ENCODE measurements at places on chromosomes 6 and 20.
A peak's percentile ranks its signal among the peaks of the same experiment; 100 is the strongest.

DNA sequence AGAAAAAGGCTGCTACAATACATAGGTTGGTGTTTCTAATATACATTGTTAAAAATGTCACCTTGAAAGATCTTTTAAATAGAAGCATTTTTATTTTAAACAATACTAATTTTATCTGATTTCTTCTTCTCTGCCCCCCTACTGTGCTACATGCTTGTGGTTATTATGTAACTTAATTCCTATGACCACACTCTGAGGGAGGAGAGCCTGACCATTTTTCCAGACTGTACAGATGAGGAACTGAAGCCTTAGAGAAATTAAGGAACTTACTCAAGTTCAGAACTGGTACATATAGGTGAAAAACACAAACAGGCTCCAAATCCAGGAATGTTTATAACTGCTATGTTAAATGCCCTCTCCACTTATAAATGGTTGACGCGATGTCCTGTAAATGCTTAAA is 43.4 kb upstream of the ARHGAP18 start:
- no peak for DNase-seq

DNA sequence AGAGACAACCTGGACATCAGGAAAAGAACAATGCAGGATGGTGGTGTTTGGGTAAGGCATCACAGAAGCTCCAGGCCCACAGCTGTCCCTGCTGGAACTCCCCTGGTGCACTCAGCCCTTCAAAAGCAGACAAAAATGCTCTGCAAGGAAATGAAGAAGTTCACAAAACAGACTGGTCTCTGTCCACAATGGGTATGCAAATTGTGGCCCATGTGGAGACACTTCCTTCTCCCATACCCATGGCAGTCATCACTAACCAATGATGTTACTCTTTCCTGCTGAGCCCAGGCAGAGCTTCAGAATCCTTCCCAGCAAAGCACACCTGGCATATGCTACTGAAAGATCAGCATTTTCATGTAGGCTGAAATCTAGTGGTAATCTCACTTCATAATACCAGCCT is 42.6 kb upstream of the PXDC1 start:
- DNase-seq = no peak

DNA sequence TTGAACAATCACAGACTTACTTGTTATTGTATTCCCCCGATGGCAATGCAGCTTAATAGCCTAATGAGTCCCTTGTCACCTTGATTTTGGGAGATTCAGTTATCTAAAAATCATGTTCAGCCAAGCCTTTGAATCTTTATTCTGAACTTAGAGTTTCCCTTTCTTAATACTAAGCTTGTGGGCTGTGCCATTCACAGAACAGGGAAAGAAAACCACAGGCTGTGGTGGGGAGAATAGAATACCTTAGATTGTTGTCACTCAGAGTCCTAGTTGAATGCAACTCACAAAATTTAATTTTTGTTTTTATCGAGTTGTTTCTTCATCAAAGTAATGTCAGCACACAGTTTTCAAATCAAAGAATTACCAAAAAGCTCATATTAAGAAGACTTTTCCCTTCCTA is 37.4 kb downstream of the RFPL4B start:
- DNase-seq = no peak

- DNase-seq = no peak
These were observed 15.9 kb downstream of the ADRM1 start for GRCh38 chr20:62318400-62319345.

DNA sequence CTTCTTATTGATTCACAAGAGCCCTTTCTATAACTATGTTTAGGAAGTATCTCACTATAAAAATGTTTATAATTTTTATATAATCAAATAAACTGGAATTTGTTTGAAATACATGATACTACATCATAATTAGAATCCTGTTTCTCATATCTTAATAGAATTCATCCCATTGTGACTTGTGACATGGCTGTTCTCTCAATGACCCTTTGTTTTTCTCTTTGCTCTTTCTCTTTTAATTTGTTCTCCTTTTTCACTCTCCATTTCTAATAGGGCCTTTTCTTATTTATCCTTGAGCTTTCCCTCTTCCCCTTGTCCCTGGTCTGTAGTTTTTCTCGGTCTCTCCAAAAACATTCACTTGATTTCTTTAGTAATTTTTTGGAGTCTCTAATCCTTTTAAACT is 111.3 kb downstream of the ADGRB3 start:
- no peak for DNase-seq

- peak; percentile 63 for DNase-seq
These were observed 21.2 kb downstream of the THEMIS start for GRCh38 chr6:127879685-127880084.

GRCh38 chr6:34275128-34275804 is 26.5 kb upstream of the SMIM29 start:
- no peak for DNase-seq

DNA sequence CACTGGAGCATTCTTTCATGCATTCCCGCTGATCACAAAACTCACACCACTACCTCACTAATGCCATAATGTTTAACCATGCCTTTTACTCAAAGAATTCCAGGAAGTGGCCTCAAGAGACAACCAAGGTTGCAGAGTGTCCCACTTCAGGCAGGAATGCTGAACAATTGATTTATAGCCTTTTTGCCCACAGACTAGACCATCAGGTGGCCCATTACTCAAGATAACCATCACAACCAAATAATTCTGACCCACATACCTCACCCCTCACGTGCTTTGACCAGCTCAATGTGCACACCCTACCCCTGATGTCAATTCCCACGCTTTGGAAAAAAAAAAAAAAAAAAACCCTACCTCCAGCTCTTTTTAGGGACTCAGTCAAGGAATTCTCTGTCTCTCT is 220.6 kb upstream of the UFL1 start:
- DNase-seq = no peak

DNA sequence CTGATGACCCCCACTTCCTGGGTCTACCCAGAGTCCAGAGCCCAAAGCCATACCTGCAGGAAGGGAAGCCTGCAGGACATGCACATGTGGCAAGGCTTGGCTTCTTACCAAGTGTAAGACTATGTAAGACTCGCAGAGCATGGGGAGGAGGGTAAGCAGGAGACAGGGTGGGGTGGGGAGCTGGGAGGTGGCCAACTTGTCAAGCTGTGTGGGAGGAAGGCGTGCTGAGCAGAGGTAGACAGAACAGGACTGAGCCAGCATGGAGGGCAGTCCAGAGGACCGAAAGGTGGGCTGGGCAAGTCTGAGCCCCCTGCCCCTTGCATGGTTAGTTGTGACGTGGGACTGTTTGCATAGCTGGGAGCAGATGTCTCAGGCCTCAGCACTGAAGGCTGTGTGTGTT is 53.4 kb upstream of the RNF24 start:
- DNase-seq = no peak

DNA sequence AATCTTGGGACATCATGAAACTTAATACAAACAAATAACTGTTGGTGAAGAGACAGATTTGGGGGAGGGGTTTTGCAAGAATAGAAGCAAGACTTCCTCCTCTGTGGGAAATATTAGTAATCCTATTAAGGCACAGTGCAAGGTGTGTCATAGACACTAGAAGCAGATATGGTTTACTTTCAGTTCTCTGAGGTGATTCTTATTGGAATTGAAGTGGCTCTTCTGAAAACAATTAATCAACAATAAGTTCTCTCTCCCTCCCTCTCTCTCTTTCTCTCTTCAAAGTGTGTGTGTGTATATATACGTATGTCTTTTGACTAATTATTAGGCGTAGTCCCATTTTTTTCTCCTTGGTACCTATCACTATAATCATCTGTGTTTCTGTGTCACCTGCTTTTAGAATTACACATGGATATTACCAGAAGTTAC is 99.8 kb downstream of the HIVEP2 start:
- DNase-seq = no peak

- DNase-seq = peak; percentile 21
These were observed 112.8 kb downstream of the DACT2 start for GRCh38 chr6:168206661-168207274.

GRCh38 chr6:52929321-52930164 is 20.0 kb upstream of the GSTA3 start:
- no peak for DNase-seq

GRCh38 chr6:112337209-112337638 is 9.9 kb upstream of the RFPL4B start:
- DNase-seq = peak; percentile 71

DNA sequence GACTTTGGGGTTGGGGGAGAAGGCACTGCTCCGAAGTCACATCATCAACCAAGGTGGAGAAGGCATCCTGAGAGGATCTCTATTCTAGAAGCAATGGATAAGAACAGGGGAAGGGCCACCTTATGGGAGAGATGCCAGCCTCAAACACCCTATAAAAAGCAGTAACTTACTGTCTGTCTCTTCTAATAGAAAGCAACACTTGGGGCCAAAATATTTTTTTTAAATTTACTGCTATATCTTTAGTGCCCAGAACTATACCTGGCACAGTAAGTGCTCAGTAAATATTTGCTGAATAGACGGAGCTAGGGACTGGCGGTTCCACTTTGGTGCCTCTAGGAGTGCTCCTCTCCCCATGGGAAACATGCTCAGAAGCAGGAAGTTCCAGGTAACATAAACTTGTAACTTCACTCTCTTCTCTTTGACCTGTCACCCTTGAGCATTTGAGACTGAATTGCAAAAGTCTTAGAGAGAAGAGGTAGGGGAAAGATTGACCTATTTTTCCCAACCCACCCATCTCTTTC is 807 bp upstream of the OTOR start:
- DNase-seq = no peak

DNA sequence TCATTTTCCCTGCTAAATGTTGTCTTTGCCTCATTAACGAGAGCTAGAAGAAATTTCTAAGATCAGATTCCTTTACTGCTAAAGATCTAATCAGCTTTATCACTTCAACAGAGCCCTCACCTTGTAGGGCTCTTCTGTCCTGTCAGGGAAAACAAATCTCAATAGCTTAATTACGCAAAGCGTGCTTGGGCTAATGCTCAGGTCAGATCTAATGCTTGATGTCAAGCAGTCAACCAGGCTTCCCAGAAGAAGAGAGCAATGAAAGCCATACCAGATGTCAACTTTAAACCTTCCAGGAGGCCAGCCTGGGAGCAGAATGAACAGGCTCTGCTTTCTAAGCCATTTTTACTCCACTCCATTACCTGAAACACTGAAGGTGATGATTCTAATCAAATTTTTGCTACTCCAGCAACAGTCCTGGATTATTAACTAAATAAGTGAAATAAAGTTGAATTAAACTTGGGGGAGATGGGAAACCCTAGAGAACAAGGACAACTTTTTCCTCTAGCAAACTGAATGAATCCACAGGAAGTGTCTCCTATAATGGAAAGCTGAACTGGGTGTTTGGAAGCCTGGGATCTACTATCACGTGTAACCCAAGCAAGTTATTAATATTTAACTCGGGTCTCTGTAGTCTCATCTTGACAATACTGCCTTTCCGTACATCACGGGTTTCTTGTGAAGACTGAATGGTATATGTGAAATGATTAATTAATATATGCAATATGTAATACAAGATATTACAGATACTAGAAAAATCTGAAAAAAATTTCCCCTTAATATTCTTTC is 273.7 kb downstream of the PTPRK start:
- no peak for DNase-seq

DNA sequence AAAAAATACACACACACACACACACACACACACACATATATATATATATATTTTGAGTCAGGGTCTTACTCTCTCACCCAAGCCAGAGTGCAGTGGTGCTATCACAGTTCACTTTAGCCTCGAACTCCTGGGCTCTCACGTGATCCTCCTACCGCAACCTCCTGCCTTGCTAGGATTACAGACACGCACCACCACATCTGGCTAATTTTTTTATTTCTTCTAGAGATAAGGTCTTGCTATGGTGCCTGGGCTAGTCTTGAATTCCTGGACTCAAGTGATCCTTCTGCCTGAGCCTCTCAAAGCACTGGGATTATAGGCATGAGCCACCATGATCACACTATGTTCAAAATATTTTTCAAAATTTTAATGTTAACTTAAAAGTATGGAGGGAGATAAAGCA is 43.5 kb downstream of the NUP153 start:
- no peak for DNase-seq

- DNase-seq = no peak
These were observed 18.9 kb upstream of the SCRT2 start for GRCh38 chr20:694496-694895.

GRCh38 chr20:44324343-44324742 is 12.5 kb upstream of the R3HDML start:
- DNase-seq = no peak

DNA sequence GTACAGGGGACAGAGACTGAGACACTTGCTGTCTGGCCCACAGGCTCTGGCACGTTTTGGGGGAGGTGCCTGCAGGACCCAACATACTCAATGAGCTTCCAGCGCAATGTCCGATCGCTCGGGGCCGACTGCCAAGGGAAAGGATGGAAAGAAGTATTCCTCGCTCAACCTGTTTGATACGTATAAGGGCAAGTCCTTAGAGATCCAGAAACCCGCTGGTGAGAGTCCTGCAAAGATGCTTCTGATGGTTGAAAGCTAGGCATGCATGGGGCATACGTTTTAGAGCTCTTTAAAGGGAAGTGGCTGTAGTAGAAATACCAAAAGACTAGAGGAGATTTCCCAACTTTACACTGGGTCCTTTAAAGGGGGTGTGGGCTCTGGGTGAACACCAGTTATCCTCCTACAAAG is 2.2 kb downstream of the PRRC2A start:
- DNase-seq = no peak

DNA sequence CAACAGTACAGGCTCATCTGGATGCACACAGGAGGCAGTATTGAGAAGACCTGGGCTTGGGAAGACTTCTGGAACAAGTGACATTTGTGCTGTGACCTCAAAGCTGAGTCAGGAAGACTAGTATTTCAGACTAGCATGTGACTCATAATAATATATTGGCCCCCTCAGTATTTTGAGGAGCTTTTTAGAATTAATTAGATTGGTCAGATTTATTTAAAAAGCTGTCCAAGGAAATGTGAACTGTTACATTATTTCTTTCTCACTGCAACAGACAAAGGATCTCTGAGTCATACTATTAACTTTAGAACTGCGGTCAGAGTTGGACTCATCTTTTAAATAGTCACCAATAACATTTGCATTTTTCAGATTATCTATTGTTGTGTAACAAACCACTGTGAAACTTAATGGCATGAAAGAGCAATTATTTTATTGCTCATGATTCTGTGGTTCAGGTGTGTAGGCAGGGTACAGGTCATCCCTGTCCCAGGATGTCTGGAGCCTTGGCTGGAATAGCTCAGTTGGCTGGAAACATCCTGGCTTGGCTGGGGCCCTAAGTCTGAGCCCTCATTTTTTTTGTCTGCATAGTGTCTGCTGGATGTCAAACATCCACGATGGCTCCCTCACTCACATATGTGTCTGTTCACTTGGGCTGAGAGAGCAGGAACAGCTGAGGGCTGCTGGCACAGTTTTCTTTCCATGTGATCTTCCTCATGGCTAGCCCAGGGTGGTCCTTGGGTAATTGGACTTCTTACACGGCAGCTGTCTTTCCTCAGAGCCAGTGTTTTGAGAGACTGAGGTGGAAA is 46.9 kb downstream of the MAP3K4 start:
- no peak for DNase-seq
